ENCODE measurements at places on chromosomes 11 and 22. TPM values are rescaled to one million over a fixed set of nuclear protein-coding genes. Genes with fewer than 3 reads are reported as not detected.

- DNase-seq: no peak
Measured at GRCh38 chr11:126231725-126232459, 20.3 kb downstream of the FAM118B start.

The FLRT1 gene
- total RNA-seq: not detected

DNA sequence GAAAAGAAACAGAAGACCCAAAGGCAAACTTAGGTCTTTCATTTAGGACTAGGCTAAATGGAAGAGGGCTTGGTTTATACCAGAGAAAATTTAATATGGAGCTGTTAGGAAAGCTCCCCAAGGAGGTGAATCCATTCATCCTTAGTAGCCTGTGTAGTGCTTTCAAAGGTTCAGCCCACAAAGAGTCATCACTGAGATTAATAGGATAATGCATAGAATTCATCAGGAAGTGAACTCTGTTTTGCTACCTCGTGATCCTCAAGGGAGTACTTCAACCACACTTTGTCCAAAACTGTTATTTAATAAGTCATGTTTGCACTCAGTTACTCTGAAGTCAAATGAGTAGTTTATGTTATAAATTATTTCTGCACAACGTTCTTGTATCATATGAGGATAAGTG is 43.3 kb upstream of the MMP7 start:
- DNase-seq: peak; percentile 88

DNA sequence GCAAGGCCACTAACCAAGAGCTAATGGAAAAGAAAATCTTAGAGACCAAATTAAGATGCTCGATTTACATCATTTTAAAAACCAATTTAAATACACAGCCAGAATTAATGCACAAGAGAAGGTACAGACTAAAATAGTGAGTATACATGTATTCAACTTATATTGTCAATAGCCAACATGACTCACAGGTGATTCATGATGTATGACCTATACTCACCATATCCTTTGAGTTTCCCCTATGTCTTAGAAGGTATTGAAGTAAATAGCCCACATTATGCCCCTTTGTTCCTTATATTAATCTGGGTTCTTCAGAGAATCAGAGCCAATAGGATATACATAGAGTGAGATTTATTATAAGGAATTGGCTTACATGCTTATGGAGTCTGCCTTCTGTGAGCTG is 97.5 kb upstream of the ANO3 start:
- DNase-seq: peak; percentile 22

The USH1C gene
- total RNA-seq: 86.2 TPM

- DNase-seq: no peak
Measured at GRCh38 chr22:47290706-47291430, 528.4 kb downstream of the TBC1D22A start.

DNA sequence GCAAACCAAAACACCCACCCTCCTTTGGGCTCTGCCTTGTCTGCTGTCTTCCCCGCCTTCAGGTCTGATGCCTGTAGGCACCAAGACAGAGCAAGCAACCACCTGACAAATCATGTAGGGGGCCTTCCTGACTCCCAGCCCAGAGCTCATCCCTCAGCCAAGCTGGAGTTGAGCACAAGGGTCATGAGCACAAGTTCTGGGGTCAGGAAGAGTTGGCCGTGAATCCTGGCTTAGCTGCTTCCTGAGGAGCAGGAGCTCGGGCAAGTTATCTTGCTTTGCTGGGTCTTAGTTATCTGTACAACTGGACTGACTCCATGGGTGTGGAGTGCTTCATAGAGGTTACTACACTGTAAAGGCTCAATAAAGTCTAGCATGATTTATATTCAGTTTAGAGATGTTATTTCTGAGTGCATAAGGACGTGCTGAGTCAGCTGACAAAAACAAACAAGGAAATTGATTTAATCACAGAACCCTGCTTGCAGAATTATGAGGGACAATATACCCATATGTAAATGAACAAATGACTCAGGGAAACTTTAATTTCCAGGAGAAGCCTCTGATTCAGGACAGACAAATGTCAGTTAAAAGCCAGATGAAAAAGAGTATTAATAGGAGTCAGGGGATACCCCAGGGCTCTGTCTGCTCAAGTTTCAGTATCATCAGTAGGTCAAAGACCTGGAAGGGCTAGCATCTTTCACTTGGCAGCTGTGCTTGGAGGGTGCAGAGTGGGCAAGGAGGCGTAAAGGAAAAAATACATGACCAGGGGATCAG is 15.0 kb upstream of the APOA1 start:
- peak; percentile 69 for DNase-seq

DNA sequence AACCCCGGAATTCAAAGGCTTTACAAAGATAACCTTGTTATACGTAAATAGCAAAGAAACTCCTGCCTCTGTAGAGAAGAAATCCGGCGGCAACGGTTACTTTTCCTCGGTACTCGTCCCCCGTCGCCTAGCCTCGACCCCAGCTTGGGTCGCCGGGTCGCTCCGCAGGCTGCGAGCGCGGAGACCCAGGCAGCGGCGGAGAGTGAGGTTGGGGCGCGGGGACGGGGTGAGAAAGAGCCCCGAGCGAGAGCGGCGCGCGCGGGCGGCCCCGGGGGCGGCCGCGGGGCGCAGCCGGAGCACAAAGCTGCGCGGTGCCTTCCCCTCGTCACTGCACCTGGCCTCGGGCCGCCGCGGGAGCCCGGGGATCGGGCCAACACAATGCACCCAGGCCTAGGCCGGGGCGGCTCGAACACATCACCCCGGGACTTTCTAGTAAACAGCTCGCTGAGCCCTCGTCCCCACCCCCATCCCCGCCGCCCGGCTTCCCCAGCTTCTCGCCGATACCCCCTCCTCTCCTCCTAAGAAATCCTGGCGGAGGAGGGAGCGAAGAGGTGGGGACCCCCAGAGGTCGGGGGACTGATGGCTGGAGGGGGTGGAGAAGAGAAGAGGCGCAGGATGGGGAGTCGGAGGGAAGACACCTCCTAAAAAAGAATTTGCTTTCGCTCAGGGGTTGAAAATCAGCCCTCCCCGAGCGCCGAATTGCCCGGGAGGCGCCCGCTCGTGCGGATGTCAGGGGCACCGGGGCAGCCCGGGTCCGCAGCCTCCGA is 845 bp downstream of the MPPED2 start:
- DNase-seq: no peak

DNA sequence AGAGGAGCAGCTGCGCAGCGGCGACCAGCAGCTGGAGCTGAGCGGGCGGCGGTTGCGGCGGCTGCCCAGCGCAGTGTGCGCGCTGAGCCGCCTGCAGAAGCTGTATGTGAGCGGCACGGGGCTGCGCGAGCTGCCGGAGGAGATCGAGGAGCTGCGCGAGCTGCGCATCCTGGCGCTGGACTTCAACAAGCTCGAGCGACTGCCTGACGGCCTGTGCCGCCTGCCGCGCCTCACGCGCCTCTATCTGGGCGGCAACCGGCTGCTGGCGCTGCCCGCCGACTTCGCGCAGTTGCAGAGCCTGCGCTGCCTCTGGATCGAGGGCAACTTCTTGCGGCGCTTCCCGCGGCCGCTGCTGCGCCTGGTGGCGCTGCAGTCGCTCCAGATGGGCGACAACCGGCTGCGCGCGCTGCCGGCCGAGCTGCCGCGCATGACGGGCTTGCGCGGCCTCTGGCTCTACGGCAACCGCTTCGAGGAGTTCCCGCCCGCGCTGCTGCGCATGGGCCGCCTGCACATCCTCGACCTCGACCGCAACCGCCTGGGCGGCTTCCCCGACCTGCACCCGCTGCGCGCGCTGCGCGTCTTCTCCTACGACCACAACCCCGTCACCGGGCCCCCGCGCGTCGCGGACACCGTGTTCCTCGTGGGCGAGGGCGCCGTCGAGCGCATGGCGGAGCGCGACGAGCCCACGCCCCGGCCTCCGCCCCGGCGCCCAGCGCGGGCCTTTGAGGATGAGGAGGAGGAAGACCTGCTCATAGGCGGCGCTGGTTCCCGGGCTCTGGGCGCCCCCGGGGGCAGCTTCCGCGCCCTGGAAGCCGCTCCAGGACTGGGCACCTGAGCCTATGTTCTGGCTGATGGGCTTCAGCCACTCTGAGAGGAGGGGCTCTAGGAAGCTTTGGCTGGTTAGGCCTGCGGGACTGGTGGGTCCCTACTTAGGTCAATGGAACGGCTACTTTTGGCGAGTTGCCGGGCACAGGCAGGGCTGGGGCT is 787 bp downstream of the LRRC10B start:
- peak; percentile 93 for DNase-seq

GRCh38 chr11:112697391-112698178 is 263.6 kb upstream of the NCAM1 start:
- DNase-seq: no peak

The TBC1D22A gene
- total RNA-seq: 13.5 TPM

The OR5P2 gene
- not detected for total RNA-seq

The KDM4E gene
- not detected for total RNA-seq

DNA sequence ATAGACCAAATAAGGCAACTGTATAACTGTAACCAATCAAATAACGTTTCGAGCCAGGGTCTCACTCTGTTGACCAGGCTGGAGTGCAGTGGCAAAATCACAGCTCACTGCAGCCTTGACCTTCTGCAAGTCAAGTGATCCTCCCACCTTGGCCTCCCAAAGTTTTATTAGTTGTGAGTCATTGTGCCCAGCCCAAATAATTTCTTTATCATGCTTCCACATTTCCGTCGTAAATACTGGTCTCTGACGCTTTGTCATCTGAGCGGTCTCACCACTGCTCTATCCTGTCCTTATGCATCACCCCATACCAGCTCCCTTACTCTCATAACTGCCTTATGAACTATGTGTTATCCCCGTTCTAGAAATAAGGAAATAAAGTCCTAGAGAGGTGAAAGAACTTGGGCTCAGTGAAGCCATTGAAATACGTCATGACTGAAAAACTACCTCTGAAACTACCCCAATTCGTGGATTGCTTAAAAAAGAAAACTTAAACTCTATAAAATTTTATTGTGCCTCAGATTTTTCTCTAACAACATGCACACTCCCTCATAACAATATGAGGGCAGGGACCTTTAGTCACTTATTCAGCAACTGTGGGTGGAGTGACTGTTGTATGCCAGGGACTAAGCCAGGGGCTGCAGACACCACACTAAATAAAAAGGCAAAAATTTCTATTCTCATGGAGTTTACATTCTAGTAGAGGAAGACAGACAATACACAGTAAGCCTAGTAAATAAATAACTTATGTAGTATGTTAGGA is 15.8 kb upstream of the RTN4RL2 start:
- peak; percentile 33 for DNase-seq

DNA sequence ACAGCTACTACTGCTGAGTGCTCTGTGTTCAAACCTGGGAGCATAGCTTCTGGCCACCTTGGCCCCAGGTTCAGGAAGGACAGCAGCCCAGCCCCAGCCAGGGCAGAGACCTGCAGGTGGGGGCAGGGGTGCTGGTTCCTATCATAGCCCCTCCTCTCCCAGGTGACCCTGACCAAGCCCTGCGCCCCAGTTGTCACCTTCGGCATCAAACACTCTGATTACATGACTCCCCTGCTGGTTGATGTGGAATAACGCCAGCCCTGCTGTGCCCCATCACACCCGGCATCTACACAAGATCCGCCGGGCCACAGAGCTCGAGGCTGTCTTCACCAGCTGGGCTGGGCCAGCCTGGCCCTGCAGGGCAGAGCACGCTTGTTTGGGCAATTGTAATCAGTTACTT is 6.9 kb downstream of the SCGB1C1 start:
- DNase-seq: peak; percentile 14

DNA sequence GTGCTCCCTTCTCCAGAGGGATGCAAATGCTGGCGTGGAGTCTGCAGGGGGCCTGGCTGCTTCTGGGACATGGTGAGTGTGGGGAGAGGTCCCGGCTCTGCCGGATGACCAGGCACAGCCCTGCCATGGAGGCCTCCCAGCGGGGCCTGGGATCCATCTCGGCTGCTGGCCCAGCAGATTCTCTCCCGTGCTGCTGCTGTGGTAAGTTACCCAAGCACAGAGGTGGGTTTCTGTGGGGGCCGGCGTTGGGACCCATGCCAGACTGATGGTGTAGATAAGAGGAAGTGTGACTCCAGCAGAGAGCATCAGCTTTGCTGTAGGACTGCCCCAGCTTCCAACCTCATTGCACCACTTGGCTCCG is 147.5 kb upstream of the B3GAT1 start:
- no peak for DNase-seq

DNA sequence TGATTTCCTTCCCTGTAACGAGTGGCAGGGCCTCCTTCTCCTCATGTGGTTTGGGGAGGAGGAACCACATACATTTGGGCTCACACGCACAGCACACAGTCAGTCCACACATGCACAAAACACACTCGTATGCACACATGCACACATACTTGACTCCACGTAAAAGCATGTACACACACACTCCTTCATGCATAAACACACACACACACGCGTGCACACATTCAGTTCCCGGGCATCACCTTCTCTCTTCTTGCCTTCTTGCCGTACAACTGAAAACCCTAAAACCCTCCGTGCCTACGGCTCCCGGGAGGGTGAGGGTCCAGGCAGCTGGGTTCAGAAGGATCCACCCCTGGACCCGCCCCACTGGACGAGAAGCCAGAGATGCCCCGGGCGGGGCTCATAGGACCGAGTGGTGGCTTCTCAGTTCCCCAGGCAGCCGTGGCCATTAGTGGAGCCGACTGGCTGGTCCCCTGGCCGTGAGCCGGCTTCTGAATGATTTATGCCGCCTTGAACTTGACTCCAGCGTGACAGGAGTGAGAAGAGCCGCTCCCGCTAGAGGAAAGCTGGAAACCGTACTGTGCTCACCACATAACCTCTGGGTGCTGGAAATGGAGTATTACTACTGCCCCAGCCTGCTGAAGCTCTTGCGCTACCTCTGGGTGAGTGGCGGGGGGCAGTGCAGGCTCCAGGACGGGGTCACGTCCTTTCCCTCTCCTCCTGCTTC is 117.4 kb downstream of the KIAA1671 start:
- DNase-seq: no peak

The PGA4 gene
- total RNA-seq: not detected

- no peak for DNase-seq
Measured at GRCh38 chr11:83459798-83460197, 173.6 kb upstream of the CCDC90B start.

- no peak for DNase-seq
Measured at GRCh38 chr11:87255589-87255988, 217.9 kb downstream of the TMEM135 start.

DNA sequence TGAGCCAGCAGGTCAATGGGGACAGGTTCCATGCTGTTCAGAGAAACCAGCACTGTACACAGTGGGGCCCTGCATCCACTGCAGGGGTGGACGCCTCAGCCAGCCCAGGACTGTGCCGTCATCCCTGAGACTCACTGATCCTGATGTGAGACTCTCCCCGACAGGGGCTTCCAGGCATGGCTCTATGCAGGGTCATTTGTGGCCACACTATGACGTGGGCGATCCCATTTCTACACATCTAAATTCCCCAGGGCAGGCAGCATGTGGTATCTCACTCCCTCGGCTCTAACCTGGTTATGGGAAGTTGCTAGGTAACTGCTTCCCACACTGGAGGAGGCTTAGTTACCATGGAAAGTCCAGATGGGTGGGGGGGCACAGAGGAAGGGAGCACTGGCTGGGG is 14.2 kb upstream of the FAM83F start:
- no peak for DNase-seq

DNA sequence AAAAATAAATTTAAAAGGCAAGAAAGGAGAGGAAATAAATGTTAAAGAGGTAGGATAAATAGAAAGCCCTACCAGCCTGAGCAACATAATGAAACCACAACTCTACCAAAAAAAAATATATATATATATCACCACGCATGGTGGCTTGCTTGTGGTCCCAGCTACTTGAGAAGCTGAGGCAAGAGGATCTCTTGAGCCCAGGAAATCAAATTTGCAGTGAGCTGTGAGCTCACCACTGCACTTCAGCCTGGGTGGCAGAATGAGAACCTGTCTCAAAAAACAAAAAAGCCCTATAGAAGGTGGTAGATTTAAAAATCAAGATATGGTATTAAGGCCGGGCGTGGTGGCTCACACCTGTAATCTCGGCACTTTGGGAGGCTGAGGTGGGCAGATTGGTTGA is 10.5 kb downstream of the NUCB2 start:
- DNase-seq: no peak

GRCh38 chr11:33690290-33691065 is 10.1 kb downstream of the C11orf91 start:
- DNase-seq: peak; percentile 83

The MS4A12 gene
- not detected for total RNA-seq

The LIF gene
- 48.5 TPM for total RNA-seq

Measured in HT-29 (cell line).